ENCODE measurements at places on chromosomes 13 and 19. TPM values are rescaled to one million over a fixed set of nuclear protein-coding genes. Genes with fewer than 3 reads are reported as not detected.

- DNase-seq = no peak
Observed at GRCh38 chr19:30722186-30722585, 350.0 kb downstream of the ZNF536 start.

RUBCNL gene
- polyA plus RNA-seq = 2.3 TPM

PCDH9 gene
- 2.9 TPM for polyA plus RNA-seq

DNA sequence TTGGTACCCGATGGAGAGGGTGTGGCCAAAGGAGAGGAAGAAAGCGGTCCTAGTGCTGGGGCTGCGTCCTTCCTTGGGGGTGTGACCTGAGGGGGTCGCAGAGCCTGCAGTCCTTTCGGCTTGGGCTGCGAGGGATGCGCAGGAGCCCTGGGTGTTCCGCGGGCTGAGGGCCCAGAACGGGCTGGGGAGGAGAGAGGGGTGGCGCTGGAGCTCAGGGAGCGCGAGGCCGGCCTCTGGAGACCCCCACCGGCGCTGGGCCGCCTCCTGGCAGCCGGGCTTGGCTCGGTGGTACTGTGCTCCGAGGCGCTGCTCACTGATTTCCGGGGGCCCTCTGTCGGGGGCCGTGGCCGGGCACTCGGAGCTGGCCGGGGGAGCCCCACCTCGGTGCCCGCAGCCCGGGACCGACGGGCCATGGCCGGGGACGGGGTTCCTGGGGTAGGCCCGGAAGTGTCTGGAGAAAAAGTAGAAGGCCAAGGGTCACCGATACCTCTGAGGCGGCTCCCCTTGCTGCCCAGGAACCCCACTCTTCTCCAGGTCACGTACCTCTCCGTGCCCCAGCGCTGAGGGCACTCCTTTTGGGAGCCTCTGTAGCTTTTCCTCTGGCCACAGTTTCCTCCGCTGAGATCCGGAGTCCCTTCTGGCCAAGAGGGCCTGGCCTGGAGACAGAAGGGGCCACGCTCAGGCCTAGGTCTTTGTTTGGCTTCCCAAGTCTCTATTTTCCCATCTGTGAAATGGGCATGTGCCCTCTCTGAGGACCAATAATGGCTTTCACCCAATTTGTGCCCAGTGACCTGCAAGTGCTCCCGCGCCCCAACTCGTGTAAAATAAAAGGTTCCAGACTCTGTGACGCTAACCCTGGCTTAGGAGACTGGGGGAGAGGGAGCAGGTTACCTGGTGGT lies 1.6 kb downstream of the PRR36 start:
- DNase-seq = no peak

DNA sequence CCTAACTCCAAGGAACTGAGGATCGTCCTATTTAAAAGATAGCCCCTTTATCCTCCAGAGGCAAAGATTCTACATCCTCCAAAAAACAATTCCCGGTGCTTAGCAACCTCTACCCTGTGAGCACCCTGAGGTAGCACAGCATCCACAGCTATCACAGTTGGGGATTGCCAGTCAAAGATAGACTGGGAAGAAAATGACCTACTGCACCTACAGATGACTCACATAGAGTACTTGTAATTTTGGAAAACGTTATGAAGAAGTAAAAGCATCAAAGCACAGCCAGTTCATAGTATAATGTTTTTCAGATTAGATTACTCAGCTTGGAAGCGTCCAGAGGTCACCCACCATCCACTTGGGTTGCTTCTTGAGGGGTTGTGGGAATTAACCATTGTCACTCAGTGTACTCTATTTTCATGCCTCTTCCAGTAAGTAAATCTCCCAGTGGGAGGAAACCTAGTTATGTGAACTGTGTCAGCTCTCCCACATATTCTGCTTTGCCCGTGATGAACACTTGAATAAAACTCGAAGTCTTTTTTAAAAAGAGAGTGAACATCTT lies 8.9 kb upstream of the FAM124A start:
- DNase-seq = no peak

- no peak for DNase-seq
Observed at GRCh38 chr19:50344661-50345318, 15.6 kb upstream of the KCNC3 start.

ZBTB7A gene
- polyA plus RNA-seq = 6.6 TPM

GRCh38 chr19:2711172-2711874 lies 8.8 kb upstream of the GNG7 start:
- DNase-seq = no peak

Measured in right lung (tissue), 10 donors.